ENCODE measurements at places on chromosomes 12 and 14.

GRCh38 chr12:43285159-43285598 lies 266.8 kb downstream of the ADAMTS20 start:
- DNase-seq = no peak

- DNase-seq = no peak
Observed at GRCh38 chr14:57392830-57393229, 2.4 kb downstream of the NAA30 start.

- no peak for DNase-seq
Observed at GRCh38 chr14:103073367-103073875, 10.6 kb upstream of the LBHD2 start.

DNA sequence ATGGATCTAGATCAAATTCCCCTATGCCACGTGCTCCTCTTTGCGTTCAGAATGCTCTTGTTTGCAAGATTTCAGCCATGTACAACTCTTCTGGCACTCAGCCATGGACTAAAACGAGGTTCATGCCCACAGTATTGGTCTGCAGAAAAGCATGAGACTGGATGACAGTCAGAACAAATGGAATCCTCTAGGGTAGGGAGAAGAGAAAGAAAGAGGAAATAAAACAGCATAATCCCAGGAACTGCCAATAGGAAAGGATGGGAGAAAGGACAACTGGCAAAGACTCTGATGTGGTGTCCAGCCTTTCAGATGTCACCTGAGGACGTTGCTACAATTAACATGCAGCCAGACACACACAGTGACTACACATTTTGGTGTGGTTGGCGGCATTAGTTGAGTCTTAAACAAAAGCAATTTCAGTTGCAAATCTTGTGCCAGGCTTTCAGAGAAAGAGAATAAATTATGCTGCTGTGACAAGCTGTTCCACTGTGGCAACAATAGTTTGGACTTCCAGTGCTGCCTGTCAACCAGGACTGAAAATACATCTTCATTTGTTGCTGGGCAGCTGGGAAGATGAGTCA lies 338.0 kb downstream of the RGS6 start:
- no peak for DNase-seq

GRCh38 chr12:45191239-45191638 lies 24.7 kb upstream of the ANO6 start:
- DNase-seq = no peak
